NAMALWA (cell line): ENCODE measurements at places on chromosomes 4 and X.
A peak's percentile ranks its signal among the peaks of the same experiment; 100 is the strongest.

DNA sequence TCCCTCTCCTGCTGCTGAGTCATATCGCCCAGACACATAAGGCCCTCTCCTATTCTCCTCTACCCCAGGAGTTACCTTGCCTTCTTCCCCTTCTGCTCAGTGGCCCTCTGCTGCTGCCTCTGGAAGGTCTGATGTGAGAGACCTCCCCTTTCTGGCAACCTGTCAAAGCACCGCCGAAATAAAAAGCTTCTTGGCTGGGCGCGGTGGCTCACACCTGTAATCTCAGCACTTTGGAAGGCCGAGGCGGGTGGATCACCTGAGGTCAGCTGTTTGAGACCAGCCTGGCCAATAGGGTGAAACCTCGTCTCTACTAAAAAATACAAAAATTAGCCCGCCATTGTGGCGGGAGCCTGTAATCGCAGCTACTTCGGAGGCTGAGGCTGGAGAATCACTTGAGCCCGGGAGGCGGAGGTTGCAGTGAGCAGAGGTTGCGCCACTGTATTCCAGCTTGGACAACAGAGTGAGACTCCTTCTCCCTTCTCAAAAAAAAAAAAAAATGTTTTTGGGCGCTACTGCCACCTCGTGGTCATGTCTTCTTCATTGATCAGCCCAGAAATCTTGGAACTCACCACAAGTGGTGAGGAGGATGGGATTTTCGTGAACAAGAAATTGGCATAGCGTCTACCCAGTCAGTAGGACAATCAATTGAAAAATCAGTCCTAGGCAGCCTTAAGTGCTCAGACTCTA, 8.6 kb upstream of the ZXDA start:
- peak; percentile 57 for DNase-seq

DNA sequence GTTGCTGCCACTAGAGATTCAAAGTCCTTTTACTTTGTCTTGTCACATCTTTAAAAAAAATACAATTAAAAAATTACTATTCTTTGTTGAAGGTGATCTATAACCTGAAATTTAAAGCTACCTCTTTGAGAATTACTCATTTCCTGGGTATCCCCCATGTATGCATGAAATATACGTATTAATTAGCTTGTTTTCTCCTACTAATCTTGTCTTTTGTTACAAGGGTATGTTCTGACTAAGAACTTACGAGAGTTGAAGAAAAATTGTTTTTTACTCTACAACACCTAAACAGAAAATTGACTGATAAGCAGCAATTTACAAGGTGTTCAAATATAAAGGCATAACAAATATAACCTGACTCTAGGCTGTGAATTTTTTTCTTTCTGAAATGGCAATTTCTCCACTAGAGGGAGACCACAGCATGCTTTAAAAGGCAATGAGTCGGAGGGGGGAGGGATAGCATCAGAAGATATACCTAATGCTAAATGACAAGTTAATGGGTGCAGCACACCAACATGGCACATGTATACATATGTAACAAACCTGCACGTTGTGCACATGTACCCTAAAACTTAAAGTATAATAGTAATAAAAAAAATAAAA, 249.6 kb downstream of the OPHN1 start:
- DNase-seq, result peak; percentile 48

DNA sequence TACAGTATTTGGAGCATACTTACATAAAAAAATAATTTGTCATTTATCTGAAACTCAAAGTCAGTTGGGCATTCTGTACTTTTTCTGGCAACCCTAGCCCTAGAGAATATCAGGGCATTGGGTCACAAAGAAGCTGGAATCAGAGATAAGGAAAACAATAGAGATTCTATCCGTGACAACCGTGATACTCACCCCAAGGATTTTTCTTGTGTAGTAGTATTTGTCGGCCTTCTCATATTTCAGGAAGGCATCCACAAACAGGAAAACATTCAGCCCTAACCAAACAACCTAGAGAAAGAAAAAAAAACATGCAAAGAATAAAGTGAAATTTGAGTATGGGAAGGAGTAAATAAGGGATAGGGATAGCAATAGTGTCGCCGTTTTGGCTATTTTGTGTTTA, 3.6 kb downstream of the NOX1 start:
- DNase-seq, result no peak

DNA sequence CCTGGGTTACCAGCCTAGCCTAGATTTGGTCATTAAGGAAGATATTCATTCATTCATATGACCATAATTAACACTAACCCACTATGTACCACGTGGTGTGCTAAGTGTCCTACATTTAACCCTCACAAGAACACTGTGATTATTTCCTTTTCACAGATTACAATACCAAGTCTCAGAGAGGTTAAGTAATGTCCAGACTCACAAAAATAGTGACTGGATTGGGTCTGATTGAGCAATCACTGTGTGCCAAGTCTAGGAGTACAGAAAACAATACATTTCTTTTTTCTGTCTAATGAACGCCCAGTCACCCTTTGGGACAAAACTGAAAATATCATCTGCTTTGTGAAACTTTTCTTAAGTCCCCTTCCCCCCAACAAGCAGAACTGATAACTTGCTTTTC, 7.6 kb upstream of the DLG3 start:
- no peak for DNase-seq

GRCh38 chrX:129908636-129909035, 2.7 kb downstream of the UTP14A start:
- DNase-seq, result no peak

- no peak for DNase-seq
These were observed 84.9 kb downstream of the SPCS3 start for GRCh38 chr4:176404621-176405020.

DNA sequence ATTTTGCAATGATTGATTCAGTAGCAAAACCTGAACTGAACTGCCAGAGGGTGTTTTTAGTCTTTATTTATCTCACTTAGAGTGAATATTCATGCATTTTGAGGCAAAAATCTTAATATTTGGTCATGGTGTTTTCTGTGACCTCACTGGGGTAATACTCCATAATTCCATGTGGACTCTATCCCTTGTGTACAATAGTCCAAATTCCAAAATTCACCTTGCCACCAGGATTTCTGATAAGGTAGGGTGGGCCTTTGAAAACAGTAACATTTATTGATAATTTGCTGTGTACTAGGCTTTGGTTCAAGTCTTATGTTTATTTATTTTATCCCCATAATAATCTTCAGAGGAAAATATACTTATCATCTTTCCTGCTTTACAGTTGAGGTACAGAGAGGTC, 68.4 kb upstream of the PDE5A start:
- DNase-seq, result no peak

DNA sequence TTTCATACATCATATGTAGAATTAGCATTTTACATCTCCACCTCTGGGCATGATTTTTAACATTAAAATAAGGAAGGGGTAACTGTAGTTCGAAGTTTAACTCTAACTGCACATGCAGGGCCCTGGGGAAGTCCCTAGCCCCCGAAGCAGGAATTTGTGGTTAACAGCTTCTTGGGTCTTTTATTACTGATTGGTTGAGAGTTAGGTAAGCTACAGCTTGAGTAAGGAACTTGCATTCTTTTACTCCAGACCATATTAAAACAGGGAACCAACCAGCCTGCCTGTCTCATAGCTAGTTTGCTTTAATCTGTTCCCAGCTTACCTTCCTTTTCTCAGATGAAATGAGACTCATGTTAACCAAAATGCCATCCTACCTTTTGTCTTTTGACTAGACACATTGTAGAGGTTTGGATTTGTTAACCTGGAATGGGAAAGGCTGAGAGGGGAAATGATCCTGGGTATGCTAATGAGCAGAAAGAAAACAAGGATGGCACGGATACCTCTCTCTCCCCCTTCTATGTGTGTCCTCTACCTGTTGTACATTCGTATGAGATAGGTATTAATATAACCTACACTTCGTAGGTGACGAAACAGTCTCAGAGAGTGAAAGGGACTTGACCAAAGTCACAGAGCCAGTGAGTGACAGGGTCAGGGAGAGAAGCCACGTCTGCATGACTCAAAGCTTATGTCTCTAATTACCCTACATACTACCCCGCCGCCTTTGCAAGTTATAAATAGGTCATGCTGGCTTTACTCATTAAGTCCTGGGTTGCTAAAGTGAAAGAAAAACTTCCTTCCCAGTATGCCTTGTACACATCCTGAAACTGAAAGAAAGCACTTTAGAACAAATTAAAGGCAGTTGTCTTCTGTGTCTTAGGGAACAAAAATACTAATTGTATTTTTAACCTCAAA, 119.5 kb upstream of the AFF2 start:
- peak; percentile 66 for DNase-seq

GRCh38 chr4:67533112-67533511, 12.2 kb downstream of the CENPC start:
- no peak for DNase-seq

DNA sequence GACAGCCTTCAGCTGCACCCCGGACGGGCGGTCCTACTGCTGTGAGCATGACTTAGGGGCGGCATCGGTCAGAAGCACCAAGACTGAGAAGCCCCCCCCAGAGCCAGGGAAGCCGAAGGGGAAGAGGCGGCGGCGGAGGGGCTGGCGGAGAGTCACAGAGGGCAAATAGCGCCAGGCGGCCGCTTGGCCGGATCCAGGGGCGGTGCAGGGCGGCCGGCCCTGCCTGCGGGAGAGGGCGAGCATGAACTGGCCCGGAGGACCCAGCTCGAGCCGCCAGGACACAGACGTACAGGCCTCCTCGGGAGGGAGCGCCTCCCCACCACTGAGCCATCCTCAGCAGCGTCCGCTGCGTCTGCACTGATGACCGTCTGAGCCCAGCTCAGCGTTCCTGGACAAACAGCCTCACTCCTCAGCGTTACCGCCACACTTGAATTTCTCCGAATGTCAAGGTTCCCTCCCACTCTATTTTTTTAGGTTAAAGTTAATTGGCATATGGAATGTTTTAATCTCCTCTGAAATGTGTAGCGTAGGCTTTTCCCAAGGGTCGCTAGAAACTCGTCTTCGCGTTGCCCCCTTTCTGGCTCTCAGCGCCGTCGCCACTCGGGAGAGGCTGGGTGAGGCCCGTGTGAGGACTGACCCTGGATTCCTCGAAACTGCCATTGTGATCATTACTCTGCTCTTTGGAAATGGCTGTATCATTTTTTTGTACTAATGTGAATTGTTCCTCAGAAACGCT, 29.9 kb downstream of the NELFA start:
- DNase-seq, result no peak

- DNase-seq, result no peak
These were observed 98.9 kb downstream of the TLL1 start for GRCh38 chr4:165971933-165972332.

GRCh38 chr4:138959097-138959815, 56.3 kb upstream of the NOCT start:
- no peak for DNase-seq

- DNase-seq, result no peak
These were observed 4.5 kb upstream of the GBA3 start for GRCh38 chr4:22688236-22688635.

DNA sequence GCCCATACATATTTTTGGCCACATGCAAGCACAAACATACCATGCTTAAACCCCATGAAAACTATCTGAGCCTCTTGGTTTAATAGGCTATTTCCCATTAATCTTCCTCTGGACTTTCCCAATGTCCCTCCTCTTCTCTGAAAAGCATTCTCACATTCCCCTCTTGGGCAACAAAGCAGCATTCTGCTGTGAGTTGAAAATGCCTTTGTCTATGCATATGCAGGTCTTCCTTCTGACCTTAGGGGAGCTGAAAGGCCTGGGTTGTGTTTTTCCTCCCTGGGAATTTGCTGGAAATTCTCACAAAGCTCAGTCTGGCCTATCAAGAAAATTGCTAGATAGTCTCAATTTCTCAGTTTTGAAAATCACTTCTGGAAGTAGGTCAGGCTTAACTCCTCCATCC, 4.2 kb downstream of the VSIG4 start:
- DNase-seq, result no peak

DNA sequence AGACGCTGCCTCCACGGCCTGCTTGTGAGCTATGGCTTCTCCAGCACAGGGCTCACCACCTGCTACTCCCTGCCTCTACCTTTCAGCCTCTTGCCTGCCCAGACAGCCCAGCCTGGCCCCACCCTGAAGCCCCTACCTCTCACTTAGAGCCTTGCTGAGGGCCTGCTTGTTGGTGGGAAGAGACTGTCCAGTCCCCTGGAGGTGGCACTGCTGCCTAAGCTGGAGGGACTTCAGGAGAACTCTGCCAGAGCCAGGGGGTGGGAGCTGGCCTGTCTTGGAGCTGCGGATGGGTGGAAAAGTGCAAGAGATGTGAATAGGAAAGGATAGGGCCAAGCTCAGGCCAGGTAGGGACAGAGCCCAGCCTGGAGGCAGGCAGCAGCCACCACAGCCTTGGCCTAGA, 2.7 kb upstream of the ZNF185 start:
- no peak for DNase-seq

DNA sequence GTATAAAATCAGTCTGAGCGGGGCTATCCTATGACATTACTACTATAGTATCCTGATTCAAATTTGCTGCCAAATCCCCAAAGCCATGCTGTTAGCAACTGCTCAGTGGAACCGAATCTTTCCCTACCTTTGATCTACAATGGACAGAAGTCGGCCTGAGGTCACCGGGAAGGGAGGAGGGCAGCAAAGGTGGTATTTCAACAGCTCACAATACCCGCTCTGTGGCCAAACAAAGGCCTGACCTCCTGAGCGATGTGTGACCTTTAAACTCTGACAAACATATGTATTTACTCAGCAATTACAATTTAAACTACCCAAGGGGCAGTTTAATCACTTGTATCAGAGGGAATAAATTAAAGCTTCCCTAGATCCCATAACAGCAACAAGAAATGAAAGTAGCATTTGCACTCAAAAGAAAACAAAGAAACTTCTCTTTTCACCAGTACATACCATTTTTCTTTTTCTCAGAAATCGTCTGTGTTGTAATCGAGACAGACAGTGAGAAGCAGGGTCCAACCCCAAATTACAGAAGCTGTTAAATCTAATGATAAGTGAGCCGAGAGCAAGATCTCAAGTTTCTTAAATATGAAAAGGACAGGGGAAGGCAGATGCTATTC, 11.6 kb upstream of the TMEM128 start:
- no peak for DNase-seq

GRCh38 chrX:111719426-111720210, 38.6 kb downstream of the ALG13 start:
- peak; percentile 16 for DNase-seq

- DNase-seq, result peak; percentile 92
These were observed 137.2 kb downstream of the FNIP2 start for GRCh38 chr4:158906073-158906472.

- DNase-seq, result no peak
These were observed 2.3 kb downstream of the HNRNPD start for GRCh38 chr4:82371497-82371896.

GRCh38 chr4:39702716-39703115, 4.8 kb downstream of the UBE2K start:
- no peak for DNase-seq
